Epithelial cell of proximal tubule (primary cell): ENCODE measurements at places on chromosomes 5 and 9. TPM values are rescaled to one million over a fixed set of nuclear protein-coding genes. Genes with fewer than 3 reads are reported as not detected.

NUDT12 gene
- 8.0 and 9.9 TPM in 2 replicates for total RNA-seq

GRCh38 chr5:38601133-38601862 is 44.9 kb upstream of the LIFR start:
- DNase-seq: no peak

DNA sequence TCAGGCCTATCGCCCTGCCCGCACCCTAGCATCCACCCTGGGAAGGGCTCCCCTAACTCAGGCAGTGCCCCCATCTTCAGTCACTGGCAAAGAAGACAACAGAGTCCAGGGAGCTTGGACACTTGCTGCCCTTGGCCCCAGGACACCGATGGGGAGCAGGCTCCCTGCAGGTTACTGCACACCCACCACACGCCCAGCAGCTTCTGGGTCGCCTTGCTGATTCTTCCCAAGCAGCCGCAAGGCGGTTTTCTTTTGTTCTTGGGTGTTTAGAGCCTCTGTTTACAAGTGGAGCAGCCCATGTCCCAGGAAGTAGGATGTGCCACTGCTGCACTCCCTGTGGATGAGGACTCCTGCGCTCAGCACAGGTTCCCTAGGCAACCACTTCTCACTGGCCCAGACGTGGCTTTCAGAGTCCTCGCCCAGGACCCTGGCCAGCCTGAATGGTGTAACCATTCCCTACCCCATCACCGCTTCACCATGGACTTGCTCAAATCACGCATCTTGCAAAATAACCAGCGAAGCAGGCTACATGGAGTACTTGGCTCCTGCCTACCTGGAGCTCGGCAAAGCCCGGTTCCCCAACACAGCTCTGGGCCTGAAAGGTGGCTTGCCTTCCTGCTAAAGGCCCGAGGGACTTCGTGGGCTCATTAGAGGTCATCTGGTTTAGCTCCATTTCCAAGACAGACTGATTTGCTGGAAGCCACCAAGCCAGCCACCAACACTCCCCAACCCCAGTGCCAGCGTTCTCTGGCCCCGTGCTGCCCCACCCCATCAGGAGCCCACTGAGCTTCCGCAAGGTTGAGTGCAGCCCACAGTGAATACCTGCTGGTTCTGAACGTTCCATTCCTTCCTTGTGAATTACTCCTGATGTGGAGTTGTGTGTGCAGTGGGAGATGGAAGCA is 60.0 kb downstream of the PSMB7 start:
- DNase-seq: no peak

GABRA6 gene
- total RNA-seq: not detected in 2 replicates

PALM2AKAP2 gene
- total RNA-seq: 2.8 and 3.8 TPM in 2 replicates

SLC2A8 gene
- 14.8 and 18.2 TPM in 2 replicates for total RNA-seq

GRCh38 chr5:302966-303365 is 18.5 kb upstream of the AHRR start:
- no peak for DNase-seq

GRCh38 chr9:99866398-99866797 is 40.1 kb upstream of the STX17 start:
- DNase-seq: no peak

- no peak for DNase-seq
Observed at GRCh38 chr9:88388886-88389605, 802 bp downstream of the SPIN1 start.

PCDHGA9 gene
- total RNA-seq: 1.1 and 1.9 TPM in 2 replicates

ADRB2 gene
- 2.6 and 3.3 TPM in 2 replicates for total RNA-seq

- DNase-seq: no peak
Observed at GRCh38 chr5:140148508-140148907, 22.8 kb downstream of the IGIP start.

SLC6A18 gene
- total RNA-seq: not detected in 2 replicates

GRCh38 chr9:74887041-74887980 is at the start of gene TRPM6:
TRPM6 (minus strand) TSS chr9:74887921; CDS start chr9:74887856, 65 bp downstream.
- DNase-seq: peak; percentile 20

LMX1B gene
- total RNA-seq: 0.07 and 0.52 TPM in 2 replicates
